ENCODE measurements at places on chromosomes 16 and 17.
A peak's percentile ranks its signal among the peaks of the same experiment; 100 is the strongest.

GRCh38 chr17:77772899-77773358 lies 185.6 kb upstream of the TNRC6C start:
- DNase-seq: no peak

- no peak for DNase-seq
Measured at GRCh38 chr17:70059071-70059470, 16.0 kb upstream of the KCNJ16 start.

DNA sequence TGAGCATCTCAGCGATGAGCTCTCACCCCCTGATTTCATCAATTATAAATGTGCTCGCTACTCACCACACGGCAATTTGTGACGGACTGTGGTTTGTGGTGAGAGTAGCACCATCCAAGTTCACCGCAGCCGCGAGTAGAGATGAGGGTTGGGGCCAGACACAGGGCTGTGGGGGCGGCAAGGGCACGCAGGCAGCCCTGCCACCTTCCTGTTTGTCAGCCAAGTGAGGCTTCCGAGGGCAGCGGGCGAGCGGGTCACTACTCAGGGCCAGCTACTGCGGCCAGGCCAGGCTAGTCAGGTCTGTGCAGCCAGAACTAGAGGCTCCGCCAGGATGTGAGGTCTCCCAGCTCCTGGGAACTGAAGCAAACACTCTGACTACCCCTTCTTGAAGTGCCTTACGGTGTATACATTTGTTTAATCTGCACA lies 39.6 kb upstream of the MEOX1 start:
- peak; percentile 11 for DNase-seq

DNA sequence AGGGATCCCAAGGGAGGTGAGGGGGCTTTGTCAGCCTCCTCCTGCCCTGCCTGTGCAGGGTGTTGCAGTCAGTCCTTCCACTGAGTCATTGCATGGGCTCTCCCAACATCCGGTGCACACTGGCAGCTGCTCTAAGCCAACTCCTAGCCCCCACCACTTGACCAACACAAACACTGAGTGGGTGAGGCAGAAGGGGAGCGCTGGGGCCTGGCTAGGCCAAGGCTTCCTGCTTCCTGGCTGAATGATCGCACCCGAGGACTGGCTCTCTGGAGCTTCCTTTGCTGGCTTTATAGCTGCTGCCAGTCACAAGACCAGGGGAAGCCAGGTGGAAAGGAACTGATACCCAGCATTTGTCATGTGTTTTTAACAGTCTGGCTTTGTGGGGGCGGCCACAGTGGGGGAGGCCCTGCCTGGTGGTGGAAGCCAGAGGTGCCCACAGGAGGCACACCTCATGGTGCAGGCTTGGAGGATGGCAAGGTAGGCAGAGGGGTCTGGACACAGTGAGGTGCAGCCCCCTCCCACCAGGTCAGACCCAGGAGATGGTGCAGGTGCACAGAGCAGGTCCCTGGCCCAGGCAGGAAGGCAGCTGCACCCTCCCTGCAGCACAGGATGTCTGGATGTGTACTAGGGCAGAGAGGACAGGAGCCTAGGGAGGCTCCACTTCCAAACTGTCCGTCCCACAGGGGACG lies 6.8 kb downstream of the MPG start:
- peak; percentile 82 for DNase-seq

DNA sequence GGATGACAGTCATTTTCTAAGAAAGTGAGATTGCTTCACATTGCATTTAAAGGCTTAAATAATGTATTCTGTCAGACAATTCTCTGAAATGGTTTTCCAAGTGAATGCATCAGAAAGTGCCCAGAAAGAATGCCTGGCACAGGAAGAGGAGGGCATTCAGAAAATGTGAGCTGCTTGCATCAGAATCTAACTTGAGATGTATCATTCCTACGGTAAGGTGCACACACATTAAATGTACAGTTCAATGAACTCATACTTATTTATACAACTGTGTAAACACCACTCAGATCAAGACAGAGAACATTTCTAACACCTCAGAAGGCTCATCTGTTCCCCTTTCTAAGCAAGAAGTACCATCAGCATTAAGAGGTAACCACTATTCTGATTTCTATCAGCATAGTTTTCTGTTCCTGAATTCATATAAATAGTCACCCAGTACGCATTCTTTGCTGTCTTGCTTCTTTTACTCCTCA lies 638.0 kb downstream of the MAF start:
- DNase-seq: peak; percentile 61

GRCh38 chr16:25613931-25614330 lies 77.8 kb upstream of the HS3ST4 start:
- DNase-seq: no peak

DNA sequence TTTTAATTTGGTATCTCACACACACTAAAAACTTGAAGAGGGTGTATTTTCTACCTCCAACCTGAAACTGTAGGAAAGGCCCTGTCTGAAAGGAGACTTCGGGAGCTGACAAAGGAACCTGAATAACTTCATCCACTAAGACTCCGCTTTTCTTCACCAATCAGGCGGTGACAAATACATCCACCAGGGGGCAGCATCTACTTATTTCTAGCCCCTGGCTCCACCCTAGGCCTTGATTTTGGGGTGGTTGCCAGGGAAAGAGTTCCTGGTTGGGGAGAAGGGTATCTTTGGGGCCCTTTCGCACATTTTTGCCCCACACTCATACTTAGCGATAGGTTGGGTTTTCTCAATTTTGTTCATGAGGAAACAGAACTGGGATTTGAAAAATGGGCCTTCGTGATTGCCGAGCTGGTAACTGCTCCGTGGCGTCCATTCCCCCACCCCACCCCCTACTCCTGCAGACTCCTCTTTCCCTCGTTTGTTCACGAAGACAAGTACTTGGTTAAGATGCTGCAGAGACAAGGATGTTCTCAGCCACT lies 4.8 kb upstream of the ARL4D start:
- peak; percentile 82 for DNase-seq

DNA sequence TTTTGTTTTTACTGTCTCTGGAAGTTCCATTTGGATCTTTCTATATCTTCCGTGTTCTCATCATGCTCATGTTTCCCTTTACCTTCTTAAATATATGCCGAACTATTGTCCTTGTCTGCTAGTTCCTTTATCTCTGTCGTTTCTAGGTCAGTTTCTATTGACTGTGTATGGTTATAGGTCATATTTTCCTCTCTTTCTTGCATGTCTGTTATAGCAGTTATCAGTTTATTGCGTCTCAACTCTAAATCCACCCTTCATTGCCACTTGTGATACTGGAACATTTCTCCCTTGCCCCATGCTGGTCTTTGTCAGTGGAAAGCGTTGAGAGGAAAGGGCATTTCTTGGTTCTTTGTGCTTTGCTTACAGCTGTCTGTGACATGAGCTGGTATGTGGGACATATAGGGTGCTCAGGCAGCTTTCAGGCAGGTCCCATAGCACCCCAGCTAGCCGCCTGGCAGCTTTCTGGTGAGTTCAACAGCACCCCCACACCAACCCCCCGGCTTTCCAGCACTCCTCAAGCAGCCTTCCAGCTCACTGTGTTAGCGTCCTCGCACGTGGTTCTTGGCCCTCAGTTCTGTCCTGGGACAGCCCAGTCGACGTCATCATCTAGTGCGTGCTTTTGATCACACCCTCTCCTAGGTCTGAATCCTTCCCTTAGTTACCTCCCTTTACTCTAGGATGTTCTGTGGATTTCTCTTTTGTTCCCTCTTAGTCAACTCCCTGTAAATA lies 15.4 kb upstream of the DNASE1 start:
- DNase-seq: no peak

Data from naive B cell (primary cell).